Gastrocnemius medialis (tissue), 4 donors: ENCODE measurements at places on chromosomes 1 and 21.

- no peaks in the 10 kb centered on the region for H3K27me3 ChIP-seq
- no peak overlapping the region for H3K27ac ChIP-seq
- H3K4me1 ChIP-seq, result peaks cover 9% of the 10 kb centered on the region
- no peaks in the 10 kb centered on the region for H3K36me3 ChIP-seq
- H3K4me3 ChIP-seq, result no peak overlapping the region
Measured at GRCh38 chr21:28516021-28516420, 476.7 kb downstream of the LTN1 start.

GRCh38 chr1:50427818-50428779 lies 4.9 kb upstream of the DMRTA2 start:
- no peak for DNase-seq
- H3K27ac ChIP-seq, result no peak overlapping the region
- H3K36me3 ChIP-seq, result no peaks in the 10 kb centered on the region
- H3K4me1 ChIP-seq, result peaks cover 34% of the 10 kb centered on the region

DNA sequence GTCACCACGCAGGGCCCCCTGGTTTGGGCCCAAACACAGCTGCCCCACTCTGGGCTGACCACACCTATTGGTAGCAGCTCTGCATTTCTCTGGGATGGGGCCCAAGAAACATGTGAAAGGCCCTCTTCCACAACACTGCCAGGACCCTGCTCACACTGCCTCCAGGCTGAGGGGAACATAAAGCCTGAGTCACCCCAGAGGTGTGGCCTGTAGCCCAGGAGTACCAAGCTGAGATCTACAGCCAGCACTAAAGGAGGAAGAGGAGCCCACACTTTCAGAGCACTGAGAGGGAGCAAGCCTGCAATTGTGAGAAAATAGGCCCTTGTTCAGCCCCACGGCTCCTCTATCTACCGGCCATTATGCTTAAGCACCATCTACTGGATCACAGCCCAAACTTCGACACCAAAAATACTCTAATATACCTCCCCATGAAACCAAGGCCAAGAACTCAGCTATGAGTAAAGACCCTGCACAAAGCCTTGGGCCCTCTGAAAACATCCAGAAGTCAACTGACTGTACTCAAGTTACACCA lies 14.4 kb upstream of the OR2T10 start:
- no peaks in the 10 kb centered on the region for H3K36me3 ChIP-seq
- no peak overlapping the region for H3K4me3 ChIP-seq
- no peaks in the 10 kb centered on the region for H3K27me3 ChIP-seq
- no peaks in the 10 kb centered on the region for H3K4me1 ChIP-seq

DNA sequence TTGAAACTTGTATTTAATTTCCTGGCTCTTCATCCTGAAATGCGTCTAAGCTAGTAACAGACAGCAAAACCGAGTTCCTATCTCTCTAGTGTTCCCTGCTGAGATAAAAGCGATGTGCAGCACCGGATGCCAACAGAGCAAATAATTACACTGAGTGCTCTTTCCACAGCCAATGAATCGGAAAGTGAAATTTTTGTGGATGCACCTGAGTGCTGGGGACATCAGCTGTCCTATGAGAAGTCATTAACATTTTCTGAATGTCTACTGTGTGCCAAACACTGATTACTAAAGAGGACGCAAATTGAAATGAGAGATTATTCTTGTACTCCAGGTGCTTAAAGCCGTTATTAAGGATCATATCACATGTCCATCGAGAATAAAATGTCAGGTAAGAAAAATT lies 278.0 kb downstream of the RGS7 start:
- DNase-seq, result no peak
- H3K36me3 ChIP-seq, result no peaks in the 10 kb centered on the region
- no peaks in the 10 kb centered on the region for H3K4me1 ChIP-seq
- H3K27me3 ChIP-seq, result no peaks in the 10 kb centered on the region
- H3K4me3 ChIP-seq, result no peak overlapping the region
- no peak overlapping the region for H3K27ac ChIP-seq

GRCh38 chr1:40630488-40631223 lies 34.8 kb downstream of the RIMS3 start:
- H3K4me1 ChIP-seq, result peaks cover 4% of the 10 kb centered on the region
- H3K36me3 ChIP-seq, result no peaks in the 10 kb centered on the region
- no peak overlapping the region for H3K4me3 ChIP-seq
- no peaks in the 10 kb centered on the region for H3K27me3 ChIP-seq
- H3K27ac ChIP-seq, result no peak overlapping the region
- no peak for DNase-seq
